ENCODE measurements at places on chromosomes 5 and 9.

DNA sequence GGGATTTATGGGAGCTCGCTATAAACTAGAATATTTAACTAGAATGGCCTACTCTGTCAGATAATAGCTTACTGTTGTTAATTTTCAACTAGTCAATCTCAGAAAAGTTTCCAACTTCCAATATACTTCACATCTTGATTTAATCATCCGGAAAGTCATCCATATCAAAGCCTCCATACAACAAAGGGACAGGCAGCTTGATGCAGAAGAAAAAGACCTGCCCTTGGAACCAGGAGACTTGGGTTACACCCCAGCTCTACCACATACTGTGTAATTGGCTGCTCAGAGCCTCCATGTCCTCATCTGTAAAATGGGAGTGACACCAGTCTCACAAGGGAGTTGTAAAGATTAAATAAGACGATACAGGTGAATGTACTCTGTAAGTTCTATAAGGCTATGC is 1.9 kb downstream of the PTPN3 start:
- no peak for DNase-seq

- no peak for DNase-seq
These were observed 36.2 kb downstream of the STC2 start for GRCh38 chr5:173291722-173292658.

- no peak for DNase-seq
These were observed 7.2 kb downstream of the HMGCS1 start for GRCh38 chr5:43305948-43306565.

DNA sequence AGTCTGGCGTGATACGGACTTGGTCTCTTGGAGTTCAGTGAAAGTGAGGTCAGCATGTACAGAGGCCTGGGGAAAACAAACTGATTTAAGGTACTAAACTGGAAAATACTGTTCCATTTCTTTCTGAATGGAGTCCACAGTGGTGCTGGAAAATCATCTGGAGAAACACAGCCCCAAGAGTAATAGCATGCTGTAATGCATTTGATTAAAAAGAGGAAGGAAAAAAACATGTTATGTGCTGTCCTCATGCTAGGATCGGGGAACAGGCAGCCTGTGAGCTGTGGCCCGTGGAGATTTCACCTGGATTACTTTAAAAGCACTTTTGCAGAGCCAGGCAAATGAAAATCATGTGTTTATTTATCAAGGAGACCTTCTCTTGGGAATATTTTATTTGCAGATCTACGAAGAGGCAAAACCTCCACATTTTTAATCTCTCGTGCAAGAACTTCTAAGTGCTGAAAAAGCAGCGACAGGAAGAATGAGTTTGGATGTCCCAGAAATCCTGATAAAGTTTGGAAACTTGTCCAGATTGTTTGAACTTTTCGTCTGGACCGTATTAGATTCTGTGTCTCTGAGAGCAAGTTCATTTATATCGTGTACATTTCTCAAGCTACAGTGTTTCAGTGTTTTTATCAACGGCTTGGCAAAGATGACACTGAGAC is 228.8 kb downstream of the GAS1 start:
- no peak for DNase-seq

DNA sequence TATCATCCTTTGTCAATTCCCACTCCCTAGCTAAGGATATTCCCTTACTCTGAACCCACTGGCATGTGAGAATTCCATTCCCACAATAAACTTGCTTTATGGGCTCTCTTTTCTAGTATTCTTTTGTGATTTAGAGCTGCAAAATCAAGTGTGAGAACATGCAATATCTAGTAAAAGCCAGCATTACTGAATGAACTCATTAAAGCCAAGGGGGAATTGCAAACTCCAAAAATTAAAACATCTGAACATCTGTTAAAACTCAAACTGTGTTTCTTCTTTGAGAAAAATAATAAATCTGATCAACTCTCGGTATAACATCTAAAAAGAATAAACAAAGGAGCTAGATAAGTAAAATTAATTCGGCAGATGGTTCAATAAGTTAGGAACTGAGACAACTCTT is 53.1 kb upstream of the MPDZ start:
- DNase-seq: no peak

GRCh38 chr5:137217599-137218200 is 281.4 kb downstream of the SPOCK1 start:
- no peak for DNase-seq

Measured in dorsolateral prefrontal cortex (tissue), 122 donors.